ENCODE measurements at places on chromosomes 11 and 22.

GRCh38 chr22:21082248-21082647 lies 36.5 kb downstream of the LRRC74B start:
- DNase-seq = no peak

DNA sequence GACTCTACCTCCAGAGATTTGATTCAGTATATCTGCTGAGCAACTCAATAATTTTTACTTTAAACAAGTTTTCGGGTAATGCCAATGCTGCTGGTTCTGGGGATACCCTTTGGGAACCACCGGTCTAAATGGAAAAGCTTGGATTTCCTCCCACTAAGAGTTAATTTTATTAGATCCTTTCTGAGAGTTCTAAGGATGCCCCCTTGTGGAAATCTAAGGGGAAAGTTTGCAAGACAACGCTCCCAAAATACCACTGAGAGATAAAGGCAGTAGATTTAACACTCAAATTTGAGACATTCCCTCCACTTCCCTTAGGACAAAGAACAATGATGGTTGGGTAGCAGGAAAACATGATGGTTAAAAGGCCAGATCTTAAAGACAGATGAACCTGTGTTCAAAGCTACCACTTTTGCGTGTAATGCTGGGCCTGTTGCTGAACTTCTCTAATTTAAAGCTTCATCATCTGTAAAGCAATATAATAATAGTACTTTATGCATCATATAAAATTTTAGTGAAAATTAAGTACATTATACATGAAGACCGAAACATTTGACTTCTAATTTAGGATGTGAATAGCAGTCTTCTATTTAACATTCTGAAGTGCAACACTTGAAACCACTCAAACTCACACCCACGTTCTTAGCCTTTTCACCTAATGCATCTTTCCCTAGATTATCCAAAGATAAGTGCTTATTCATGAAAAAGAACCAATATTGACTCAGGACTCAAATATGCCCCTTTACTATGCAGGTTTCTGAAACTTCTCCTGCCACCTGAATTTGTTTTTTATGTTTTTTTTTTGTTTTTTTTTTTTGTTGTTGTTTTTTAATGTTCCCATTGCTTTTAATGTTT lies 110.1 kb upstream of the LUZP2 start:
- DNase-seq = no peak

- DNase-seq = no peak
These were observed 173.3 kb upstream of the PDGFD start for GRCh38 chr11:104337273-104337672.

GRCh38 chr11:111250936-111251335 lies 5.4 kb downstream of the POU2AF2 start:
- no peak for DNase-seq

DNA sequence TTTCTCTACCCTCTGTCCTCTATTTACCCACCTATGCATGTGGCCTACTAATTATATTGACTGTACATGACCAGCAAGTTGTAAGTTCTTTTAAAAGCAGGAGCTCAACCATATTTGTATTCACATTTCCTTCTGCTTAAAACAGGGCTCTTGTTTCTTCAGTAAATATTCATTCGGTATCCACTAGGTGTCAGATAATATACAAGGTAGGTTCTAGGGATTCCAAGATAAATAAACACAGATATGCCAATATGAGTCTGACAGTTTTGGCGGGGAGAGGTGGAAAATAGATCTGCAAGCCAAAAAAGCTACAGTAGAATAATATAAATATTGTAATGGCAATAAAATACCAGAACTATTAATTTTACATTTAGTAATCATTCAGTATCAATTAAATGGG lies 15.3 kb upstream of the RAB30 start:
- no peak for DNase-seq
